Kidney (tissue), 22 donors: ENCODE measurements at places on chromosomes 3 and 15. TPM values are rescaled to one million over a fixed set of nuclear protein-coding genes. Genes with fewer than 3 reads are reported as not detected.

The PRSS50 gene
- 0.35 TPM for total RNA-seq

The GOLGA8G gene
- total RNA-seq = not detected

The NPHP3 gene
- total RNA-seq = 23.2 TPM

The MED12L gene
- total RNA-seq = 0.82 TPM

The MESP1 gene
- total RNA-seq = 2.1 TPM

The LRRIQ4 gene
- not detected for total RNA-seq

The GOLGA8O gene
- 2.5 TPM for total RNA-seq

The P2RY14 gene
- total RNA-seq = 2.4 TPM

The EXD1 gene
- not detected for total RNA-seq

DNA sequence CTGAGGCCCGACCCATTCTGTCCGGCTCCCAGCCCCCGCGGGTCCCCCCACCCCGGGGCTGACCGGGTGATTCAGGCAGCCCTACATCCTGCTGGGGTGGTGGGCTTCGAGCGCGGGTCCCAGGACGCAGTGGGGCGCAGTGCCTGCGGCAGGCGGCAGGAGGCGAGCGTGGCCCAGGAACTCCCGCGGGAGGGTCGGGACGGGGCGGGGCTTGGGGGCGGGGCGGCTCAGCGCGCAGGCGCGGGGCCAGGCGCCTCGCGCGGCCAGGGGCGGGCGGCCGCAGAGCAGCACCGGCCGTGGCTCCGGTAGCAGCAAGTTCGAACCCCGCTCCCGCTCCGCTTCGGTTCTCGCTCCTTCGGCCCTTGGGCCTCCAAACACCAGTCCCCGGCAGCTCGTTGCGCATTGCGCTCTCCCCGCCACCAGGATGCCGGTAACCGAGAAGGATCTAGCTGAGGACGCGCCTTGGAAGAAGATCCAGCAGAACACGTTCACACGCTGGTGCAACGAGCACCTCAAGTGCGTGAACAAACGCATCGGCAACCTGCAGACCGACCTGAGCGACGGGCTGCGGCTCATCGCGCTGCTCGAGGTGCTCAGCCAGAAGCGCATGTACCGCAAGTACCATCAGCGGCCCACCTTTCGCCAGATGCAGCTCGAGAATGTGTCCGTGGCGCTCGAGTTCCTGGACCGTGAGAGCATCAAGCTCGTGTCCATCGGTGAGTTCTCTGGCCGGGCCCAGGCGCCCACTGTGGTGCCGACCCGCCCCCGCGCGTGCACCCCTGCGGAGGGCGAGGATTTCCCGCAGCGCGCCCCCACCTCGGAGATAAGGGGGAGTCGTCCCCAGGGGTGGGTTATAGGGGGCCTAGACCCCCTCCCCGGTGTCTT, at the start of gene FLNB:
TSS of gene FLNB (plus strand) at position 282 of the 885 bp plus-strand sequence. CDS start at position 425, 143 bp downstream.
- no peaks in the 10 kb centered on the region for H3K27me3 ChIP-seq
- H3K27ac ChIP-seq = peak within 1 kb of the TSS; percentile 87
- H3K36me3 ChIP-seq = no peaks in the 10 kb centered on the region

- peaks cover 4% of the 10 kb centered on the region for H3K36me3 ChIP-seq
- no peaks in the 10 kb centered on the region for H3K27me3 ChIP-seq
- H3K4me3 ChIP-seq = no peak overlapping the region
- no peak for DNase-seq
- H3K4me1 ChIP-seq = no peaks in the 10 kb centered on the region
These were observed 186.9 kb downstream of the KLHL25 start for GRCh38 chr15:85607842-85608241.

DNA sequence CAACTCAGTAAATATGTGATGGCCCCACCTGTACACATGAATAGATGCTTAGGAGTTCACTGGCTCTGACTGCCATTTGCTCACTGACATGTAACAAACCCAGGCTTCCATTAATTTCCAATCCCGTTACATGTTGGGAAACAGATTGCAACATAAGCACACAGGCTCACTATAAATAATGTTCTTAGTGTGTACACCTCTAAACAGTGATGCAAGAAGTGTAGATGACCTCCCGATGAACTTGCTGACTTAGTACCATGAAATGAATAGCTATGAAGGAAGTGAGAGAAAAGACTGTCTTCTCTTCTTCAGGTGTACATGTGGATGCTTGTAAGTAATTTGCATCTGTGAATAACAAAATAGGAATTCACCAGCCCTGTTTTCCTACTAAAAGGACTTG, 21.4 kb upstream of the FSIP1 start:
- H3K27ac ChIP-seq = no peak overlapping the region
- H3K4me1 ChIP-seq = no peaks in the 10 kb centered on the region
- no peak for DNase-seq
- H3K4me3 ChIP-seq = no peak overlapping the region
- no peaks in the 10 kb centered on the region for H3K36me3 ChIP-seq

- no peaks in the 10 kb centered on the region for H3K36me3 ChIP-seq
- no peaks in the 10 kb centered on the region for H3K27me3 ChIP-seq
These were observed 7.0 kb downstream of the SPSB4 start for GRCh38 chr3:141057946-141058800.

GRCh38 chr15:92906020-92906419, 5.9 kb downstream of the CHD2 start:
- H3K4me1 ChIP-seq = peaks cover 33% of the 10 kb centered on the region
- DNase-seq = no peak
- peak overlapping the region; percentile 65 for H3K4me3 ChIP-seq
- H3K27ac ChIP-seq = peak overlapping the region; percentile 94
- H3K27me3 ChIP-seq = no peaks in the 10 kb centered on the region
- H3K36me3 ChIP-seq = no peaks in the 10 kb centered on the region

- no peak overlapping the region for H3K27ac ChIP-seq
- no peak for DNase-seq
- no peaks in the 10 kb centered on the region for H3K27me3 ChIP-seq
These were observed 147.2 kb downstream of the FOXP1 start for GRCh38 chr3:71436337-71436736.

DNA sequence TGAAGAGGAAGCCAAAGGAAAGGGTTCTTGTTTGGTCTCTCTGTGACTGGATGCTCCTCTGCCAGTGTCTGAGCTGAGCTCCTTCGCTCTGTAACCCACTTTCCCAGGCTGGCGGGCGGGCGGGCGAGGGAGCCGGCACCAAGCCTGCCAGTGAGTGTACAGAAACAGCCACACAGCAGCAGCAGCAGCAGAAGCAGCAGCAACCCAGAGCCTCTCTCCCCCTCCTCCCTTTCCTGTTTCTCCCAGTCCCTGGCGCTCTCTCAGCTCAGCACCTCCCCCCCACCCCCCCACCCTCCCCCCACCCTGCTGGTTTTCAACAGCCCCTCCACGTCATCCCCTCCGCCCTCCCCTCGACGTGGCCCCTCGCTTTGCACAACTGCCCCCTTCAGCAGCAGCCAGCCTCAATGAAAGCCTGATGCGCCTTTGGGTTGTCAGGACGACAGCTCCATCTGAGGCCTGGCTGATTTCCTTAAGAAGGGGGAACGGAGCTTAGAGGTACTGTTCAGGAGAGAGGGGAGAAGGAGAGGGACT, at the start of gene LSAMP:
TSS of gene LSAMP (minus strand) at position 177 of the 531 bp plus-strand sequence.
- no peaks in the 10 kb centered on the region for H3K36me3 ChIP-seq
- peak within 1 kb of the TSS; percentile 32 for H3K4me3 ChIP-seq
- no peak within 1 kb of the TSS for H3K27ac ChIP-seq
- DNase-seq = peak; percentile 52

GRCh38 chr15:42784705-42785104, 47.8 kb upstream of the CDAN1 start:
- no peak overlapping the region for H3K27ac ChIP-seq
- H3K4me3 ChIP-seq = no peak overlapping the region
- no peak for DNase-seq
- H3K36me3 ChIP-seq = peaks cover 5% of the 10 kb centered on the region
- no peaks in the 10 kb centered on the region for H3K27me3 ChIP-seq

- H3K27me3 ChIP-seq = no peaks in the 10 kb centered on the region
- H3K4me3 ChIP-seq = no peak overlapping the region
- DNase-seq = peak; percentile 75
- H3K27ac ChIP-seq = no peak overlapping the region
These were observed 48.7 kb downstream of the COL8A1 start for GRCh38 chr3:99686955-99687612.

GRCh38 chr15:88533376-88533775, 13.1 kb downstream of the DET1 start:
- H3K4me3 ChIP-seq = no peak overlapping the region
- H3K27ac ChIP-seq = no peak overlapping the region
- no peak for DNase-seq
- H3K4me1 ChIP-seq = no peaks in the 10 kb centered on the region
- H3K36me3 ChIP-seq = peaks cover 5% of the 10 kb centered on the region

DNA sequence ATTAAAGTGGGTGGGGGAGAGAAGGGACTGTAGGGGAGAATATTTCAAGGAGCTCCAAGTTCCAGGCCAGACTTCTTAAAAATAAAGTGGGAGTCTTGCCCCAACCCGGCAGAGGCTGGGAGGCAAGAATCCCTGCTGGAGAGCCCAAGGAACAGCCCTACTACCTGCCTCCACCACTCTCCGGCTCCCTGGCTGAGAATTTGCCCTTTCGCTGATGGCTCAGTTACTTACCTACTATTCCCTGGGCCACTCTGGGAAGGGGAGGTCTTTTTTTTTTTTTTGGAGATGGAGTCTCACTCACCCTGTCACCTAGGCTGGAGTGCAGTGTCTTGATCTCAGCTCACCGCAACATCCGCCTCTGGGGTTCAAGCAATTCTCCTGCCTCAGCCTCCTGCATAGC, 15.5 kb downstream of the MYL3 start:
- no peaks in the 10 kb centered on the region for H3K36me3 ChIP-seq
- no peak overlapping the region for H3K4me3 ChIP-seq
- no peak overlapping the region for H3K27ac ChIP-seq
- no peaks in the 10 kb centered on the region for H3K4me1 ChIP-seq
- DNase-seq = peak; percentile 30
- H3K27me3 ChIP-seq = no peaks in the 10 kb centered on the region

GRCh38 chr15:87748483-87748882, 508.1 kb downstream of the NTRK3 start:
- H3K4me3 ChIP-seq = no peak overlapping the region
- no peak for DNase-seq
- H3K27ac ChIP-seq = no peak overlapping the region
- no peaks in the 10 kb centered on the region for H3K27me3 ChIP-seq
- H3K4me1 ChIP-seq = no peaks in the 10 kb centered on the region
- no peaks in the 10 kb centered on the region for H3K36me3 ChIP-seq

DNA sequence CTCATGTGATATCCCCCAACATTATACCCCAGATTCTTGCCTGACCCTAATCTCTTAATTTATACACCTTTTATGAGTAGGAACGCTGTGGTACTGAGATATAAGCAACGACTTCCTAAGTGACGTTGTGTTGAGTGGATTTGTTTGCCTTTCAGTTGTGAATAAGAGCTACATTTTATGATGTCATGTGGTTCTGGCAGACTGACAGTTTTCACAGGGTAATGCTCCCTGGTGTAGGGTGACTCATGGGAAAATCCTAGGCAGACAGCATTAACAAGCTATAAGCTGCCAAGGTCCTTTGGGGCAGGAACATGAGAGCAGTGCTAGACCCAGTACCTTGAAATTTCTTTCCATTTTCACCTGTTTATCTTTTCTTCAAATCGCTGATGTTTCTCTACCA, 11.2 kb downstream of the C3orf52 start:
- no peak overlapping the region for H3K27ac ChIP-seq
- DNase-seq = no peak

- H3K27ac ChIP-seq = no peak overlapping the region
- no peaks in the 10 kb centered on the region for H3K36me3 ChIP-seq
- H3K4me1 ChIP-seq = no peaks in the 10 kb centered on the region
- no peaks in the 10 kb centered on the region for H3K27me3 ChIP-seq
- no peak overlapping the region for H3K4me3 ChIP-seq
These were observed 50.5 kb upstream of the UBP1 start for GRCh38 chr3:33490641-33491241.

DNA sequence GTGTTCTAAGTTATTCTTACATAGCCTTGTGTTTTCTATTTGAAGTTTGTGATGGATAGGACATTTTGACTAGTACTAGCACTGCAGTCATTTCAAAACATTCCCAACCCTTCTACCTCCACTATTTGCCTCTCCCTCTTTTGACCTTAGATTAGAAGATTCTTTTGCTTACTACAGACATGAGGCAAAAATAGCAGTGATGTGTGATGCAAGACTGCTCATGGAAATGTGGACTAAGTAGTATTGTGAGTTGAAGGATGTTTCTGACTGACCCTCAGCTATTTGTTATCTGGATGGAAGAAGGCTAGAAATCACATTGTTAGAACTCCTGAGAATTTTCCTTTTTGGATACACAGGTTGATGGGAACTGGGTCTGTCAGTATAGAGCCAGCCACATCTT, 45.9 kb downstream of the ATP2C1 start:
- no peaks in the 10 kb centered on the region for H3K4me1 ChIP-seq
- H3K4me3 ChIP-seq = no peak overlapping the region
- no peak for DNase-seq
- no peaks in the 10 kb centered on the region for H3K27me3 ChIP-seq
- no peak overlapping the region for H3K27ac ChIP-seq
- peaks cover 15% of the 10 kb centered on the region for H3K36me3 ChIP-seq
